CD4-positive, alpha-beta T cell treated with Interleukin-21 for 1 hour (primary cell): ENCODE measurements at places on chromosomes 16 and 17.
A peak's percentile ranks its signal among the peaks of the same experiment; 100 is the strongest.

- no peak for DNase-seq
Observed at GRCh38 chr16:10683170-10683569, 11.6 kb downstream of the TEKT5 start.

DNA sequence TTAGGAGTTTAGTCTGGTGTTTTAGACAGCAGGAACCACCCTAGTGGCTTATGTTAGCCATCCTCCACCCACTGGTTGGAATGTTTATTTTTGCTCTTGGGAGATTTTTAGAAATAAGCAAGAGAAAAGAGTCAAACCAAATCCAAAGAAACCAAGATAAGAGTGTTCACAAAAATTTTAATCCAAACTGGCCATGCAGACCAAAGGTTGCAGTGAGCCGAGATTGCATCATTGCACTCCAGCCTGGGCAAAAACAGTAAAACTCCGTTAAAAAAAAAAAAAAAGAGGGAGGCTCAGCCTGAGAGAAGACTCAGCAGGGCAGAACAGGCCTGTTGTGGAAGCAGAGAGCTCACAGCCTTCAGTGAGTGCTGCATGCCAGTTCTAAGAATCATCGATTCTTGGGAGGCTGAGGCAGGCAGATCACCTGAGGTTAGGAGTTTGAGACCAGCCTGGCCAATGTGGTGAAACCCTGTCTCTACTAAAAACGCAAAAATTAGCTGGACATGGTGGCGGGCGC lies 12.2 kb upstream of the C16orf54 start:
- no peak for DNase-seq

- DNase-seq, result no peak
Observed at GRCh38 chr16:81493755-81494433, 49.3 kb downstream of the CMIP start.

GRCh38 chr16:27960619-27961295 lies 102.8 kb downstream of the GSG1L start:
- DNase-seq, result no peak

DNA sequence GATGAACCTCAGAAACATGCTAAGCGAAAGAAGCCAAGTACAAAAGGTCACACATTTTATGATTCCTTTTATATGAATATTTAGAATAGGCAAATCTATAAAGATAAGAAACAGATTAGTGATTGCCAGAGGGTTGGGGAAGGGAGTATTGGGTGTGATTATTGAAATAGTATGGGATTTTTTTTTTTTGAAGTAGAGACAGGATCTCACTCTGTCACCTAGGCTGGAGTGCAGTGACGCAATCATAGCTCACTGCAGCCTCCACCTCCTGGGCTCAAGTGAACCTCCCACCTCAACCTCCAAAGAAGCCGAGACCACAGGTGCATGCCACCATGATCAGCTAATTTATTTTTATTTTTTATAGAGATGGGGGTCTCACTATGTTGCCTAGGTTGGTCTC lies 35.7 kb downstream of the MEOX1 start:
- DNase-seq, result no peak

DNA sequence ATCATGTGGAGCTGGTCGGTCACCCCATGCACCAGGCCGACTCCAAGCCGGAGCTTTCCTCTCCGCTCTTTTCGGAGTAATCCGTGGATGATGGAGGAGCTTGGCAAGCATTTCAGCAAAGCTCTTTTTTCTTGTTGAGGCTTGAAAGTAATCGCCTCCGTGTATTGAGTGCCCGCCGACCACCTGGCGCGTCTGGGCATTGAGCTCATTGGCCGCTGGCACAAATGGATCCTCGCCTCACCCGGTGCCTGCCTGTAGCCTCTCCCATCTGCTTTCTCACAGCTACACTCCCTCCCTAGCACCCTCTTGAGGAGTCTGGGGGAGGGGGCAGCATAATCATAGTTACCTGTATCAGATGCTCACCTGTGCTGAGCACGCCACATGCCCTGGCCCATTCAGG lies 148.9 kb downstream of the CMIP start:
- no peak for DNase-seq

- no peak for DNase-seq
Observed at GRCh38 chr17:8695241-8695640, 49.4 kb downstream of the CCDC42 start.

GRCh38 chr17:17541640-17542001 lies 45.4 kb upstream of the RASD1 start:
- no peak for DNase-seq

DNA sequence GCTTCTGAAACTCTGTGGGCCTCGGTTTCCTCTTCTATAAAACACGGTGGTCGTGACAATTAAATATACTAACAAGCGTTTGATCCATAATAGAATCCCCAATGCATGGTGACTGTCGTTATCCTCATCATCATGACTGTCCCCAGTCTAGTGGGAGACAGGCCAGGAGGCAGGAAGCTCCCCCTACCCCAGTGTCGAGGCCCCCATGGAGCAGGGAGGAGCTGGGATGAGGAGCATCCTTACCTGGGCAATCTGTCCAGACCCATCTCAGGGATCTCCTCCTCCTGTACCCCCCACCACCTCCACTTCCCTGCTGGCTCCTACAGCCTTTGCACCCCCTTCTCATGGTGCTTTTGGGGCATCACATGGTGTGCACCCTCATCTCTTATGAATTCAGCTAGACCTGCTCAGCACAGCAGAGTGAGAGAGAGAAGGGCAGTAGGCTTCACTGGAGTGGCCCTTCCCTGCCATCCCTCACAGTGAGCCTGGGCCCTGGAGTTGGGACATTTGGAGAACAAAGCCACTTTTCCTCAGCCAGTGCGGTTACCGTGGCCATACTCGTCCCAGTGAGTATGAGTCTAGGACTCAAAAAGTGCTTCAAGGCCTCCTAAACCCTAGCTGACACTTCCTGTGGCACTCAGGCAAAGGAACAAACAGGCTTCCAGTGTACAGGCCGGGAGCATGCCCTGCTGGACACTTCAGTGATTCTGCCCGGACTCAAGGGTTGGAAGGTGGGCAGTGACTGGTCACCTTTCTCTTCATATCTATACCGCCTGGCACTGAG lies 148.6 kb downstream of the CLEC16A start:
- no peak for DNase-seq

GRCh38 chr17:38748149-38748891 lies at the start of gene PCGF2:
Gene PCGF2 (minus strand): TSS chr17:38748336. CDS start chr17:38740402, 7,934 bp downstream.
- DNase-seq, result no peak

DNA sequence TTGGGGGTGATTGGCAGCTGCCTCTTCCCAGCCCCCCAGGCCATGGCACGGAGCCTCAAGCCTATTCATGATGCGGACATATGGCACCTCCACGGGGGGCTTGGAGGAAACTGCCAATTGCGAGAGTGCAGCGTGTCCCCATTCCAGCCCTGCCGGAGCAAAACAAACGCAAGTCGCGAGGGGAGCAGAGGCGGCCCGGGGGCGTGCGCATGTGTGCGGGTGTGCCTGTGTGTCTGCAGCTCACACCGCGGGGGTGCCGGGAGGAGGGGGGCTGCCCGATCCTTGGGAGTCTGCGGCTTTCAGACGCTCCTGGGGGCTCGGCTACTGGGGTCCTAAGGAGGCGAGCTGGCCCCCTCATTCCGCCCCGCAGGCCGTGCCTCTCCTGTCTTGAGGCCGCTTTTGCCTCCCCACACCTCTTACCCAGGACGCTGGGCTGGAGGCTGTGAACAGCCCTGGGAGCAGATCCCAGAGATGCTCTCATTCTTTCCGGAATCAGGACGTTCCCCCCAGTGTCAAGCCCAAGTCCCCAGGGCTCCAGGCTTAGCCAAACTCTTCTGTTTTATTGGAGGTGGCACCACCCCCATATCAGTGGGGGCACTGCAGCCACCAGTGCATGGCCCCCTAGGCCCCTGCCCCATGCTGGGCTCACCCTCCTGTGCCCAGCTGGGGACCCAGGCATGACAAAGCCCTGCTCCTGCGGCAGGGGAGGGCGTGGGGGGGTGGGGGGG lies 29.1 kb downstream of the ENDOV start:
- DNase-seq, result no peak

DNA sequence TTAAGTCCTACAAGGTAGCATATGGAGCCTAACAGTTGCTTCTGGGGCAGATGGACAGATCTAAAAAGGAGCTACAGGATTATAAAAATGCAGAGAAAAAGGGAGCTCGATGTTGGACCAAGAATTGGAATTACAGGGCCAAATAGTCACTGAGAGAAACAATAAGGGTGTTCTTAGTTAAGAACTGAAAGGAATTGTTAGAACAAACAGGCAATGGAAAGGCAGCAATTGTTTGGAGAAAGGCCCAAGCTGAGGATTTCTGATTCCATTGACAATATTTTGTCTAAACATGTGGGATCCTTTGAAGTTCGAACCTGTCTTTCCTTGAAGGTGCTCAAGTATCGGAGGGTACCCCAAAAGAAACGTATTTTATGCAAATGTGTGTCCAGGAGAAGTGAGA lies 513.6 kb upstream of the CDH8 start:
- DNase-seq, result no peak

- DNase-seq, result no peak
Observed at GRCh38 chr16:13999895-14000425, 71.2 kb upstream of the MRTFB start.

DNA sequence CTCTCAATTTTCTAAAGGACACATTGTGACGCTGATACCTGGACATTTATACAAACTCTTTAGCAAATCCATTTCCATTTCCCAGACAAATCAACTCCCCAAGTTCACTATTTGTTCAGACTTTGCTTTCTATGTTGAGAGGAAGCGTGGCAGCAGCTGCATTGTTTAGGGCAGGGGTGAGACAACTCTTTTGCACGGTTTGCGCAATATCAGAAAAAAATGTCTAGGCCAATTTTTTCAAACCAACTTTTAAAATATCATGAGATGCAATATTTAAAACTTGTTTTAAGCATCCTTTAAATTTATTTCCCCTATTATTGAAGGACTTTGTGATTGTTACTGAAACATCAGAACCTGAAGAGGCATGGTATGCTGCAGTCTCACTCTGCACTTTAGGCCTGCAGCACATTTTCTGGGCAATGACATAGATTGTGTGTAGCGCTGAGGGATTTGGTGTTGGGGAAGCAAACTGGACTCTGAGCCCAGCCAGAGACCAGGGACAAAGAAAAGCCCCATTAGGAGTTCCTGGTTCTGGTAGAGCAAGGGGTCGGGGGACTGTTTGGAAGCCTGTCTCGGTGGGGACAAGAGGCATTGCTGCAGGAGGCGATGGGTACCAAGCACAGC lies 6.4 kb upstream of the CCDC182 start:
- no peak for DNase-seq

DNA sequence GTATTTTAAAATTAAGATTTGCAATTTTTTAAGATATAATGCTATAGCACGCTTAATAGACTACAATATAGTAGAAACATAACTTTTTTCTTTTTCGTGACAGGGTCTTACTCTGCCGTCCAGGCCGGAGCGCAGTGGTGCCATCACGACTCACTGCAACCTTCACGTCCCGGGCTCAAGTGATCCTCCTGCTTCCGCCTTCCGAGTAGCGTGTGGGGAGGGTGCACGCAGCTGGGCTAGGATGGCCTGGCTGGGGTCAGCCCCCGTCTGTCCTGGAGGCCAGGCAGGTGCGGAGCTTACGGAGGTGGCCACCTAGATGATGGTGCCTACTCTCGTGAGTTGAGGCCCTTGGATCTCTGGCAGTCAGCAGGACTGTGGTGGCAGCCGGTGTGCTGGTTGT lies 50.1 kb downstream of the JPH3 start:
- no peak for DNase-seq

DNA sequence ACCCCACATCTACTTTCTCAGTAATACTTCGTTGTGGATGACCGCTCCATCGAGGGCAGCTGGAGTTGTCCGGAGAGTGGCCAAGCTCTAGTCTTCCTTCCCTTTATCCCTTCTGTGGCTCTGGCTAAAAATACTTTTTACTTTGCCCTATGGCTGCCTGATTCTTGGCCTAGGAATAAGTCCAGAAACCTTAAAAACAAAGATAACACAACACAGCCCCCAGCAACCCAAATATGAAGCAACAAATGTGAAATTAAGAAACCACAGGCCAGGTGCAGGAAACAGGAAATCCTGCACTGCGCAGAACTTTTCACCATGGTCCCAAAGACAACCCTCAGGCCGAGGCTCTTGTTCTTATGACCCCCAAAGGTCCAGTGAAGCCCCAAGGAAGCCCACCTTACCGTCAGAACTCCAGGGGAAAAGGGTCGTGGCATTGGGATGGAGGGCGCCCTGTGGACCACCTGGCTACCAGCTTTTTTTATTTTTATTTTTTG lies 26.0 kb downstream of the TK2 start:
- peak; percentile 64 for DNase-seq

DNA sequence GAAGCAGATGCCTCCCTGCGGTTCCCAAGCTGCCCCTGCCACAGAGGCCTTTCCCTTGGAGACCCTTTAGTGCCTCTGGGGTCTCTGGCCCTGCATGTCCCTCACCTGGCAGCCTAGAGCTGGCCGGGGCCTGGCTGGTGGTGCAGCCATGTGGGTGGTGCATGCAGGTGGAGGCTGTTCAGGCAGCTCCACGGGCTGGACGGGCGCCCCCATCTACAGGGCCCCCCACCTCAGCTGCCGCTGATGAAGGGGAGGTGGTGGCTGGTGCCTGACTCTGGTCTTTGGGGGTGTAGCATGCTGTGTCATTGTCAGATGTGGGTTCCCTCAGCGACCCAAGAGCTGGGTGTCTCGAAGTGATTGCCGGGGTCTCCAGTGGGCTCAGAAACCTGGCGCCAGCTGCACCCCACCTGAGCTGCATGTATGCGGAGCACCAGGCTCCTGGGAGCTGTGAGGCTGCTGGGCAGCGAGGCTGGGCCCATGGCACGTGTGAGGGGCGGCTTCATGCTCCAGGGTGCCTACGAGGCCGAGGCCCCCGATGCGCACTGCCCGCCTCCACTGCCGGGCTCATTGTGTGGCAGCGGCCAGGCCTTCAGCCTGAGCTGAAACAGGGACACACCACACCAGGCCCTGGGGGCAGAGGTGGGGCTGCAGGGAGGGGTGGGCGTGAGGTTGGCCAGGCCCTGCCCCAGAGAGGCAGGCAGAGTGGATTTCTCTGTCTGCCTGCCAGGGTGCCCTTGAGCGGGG lies 57.0 kb downstream of the BAIAP2 start:
- no peak for DNase-seq

- no peak for DNase-seq
Observed at GRCh38 chr17:80331820-80332219, 71.2 kb downstream of the RNF213 start.

- DNase-seq, result no peak
Observed at GRCh38 chr16:68779891-68780290, 42.8 kb downstream of the CDH1 start.

DNA sequence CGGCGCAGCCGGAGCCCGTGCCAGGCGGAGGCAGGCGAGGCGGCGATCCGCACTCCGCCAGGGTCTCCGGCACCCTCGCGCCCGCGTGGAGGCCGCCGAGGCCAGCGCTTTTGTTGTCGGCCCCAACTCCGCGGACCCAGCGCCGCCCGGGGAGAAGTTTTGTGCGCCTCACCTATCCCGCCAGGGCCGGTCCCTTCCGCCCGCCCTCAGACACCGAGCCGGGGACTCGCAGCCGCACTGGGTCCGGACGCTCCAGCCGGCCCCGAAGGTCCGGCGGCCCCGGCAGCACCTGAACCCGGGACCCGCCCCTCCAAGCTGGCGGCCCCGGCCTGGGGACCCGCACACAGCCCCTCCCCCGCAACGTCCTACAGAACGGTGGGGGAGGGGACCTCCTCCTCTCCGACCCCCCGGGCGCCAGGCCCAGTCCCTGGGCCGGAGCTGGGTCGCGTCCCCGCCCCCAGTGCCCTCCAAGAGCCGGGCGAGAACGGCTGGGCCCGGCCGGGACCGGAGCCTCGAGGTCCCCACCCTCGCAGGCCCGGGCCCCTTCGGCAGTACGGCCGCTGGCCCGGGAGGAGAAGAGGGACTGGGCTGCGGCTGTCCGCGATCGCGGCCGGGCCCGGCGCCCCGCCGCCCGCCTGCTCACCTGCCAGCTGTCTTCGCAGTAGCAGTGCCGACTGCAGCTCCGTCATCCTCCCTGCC lies 698 bp downstream of the UBE2G1 start:
- DNase-seq, result peak; percentile 28

GRCh38 chr16:67606632-67607031 lies 38.3 kb upstream of the CARMIL2 start:
- DNase-seq, result no peak

- no peak for DNase-seq
Observed at GRCh38 chr16:89155184-89155679, 16.3 kb upstream of the CDH15 start.
